NCI-H526 treated with DMSO at 0.1 percent for 48 hours (cell line): ENCODE measurements at places on chromosomes 3 and 15.

DNA sequence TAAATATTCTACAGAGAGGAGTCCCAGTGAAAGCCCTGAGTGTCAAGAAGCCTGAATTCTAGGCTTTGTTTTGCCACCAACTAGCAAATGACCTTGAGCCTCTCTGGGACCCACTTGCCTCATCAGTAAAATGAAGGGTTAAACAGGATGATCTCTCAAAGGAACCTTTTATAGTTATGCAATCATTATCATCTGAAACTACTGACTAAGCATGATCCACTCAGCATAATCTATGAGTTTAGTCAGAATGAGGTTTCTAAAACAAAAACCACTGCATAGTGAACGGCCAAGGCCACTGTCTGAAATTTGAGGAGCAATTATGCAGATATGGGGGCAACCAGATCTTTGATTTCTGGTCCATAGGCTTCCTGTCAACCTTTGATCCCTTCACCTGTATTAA, 319.0 kb downstream of the MECOM start:
- no peak for DNase-seq

- no peak for DNase-seq
Measured at GRCh38 chr15:33894193-33894592, 74.1 kb upstream of the CHRM5 start.

GRCh38 chr15:36469311-36469966, 110.0 kb upstream of the CDIN1 start:
- no peak for DNase-seq

DNA sequence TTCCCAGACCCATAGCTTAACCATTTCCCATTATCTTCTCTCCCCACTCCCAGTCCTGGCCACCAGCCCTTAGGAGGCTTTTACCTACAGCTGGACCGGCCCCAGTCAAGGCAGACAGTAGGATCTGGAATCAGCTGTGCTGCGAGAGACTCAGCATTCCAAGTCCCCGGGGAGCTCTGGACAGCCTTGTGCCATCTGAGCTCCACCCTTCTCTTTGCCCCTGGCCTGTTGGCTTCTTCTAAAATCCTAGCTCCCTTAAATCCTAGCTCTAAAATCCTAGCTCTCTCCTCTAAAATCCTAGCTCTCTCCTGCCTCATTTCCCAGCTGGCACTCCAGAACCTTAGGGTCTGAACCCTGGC, 21.3 kb downstream of the MEGF11 start:
- no peak for DNase-seq

GRCh38 chr3:162200836-162201235, 704.2 kb downstream of the OTOL1 start:
- no peak for DNase-seq

GRCh38 chr15:60924916-60925397, 304.1 kb downstream of the RORA start:
- no peak for DNase-seq

- DNase-seq = no peak
Measured at GRCh38 chr15:76994001-76994400, 925 bp upstream of the PSTPIP1 start.

DNA sequence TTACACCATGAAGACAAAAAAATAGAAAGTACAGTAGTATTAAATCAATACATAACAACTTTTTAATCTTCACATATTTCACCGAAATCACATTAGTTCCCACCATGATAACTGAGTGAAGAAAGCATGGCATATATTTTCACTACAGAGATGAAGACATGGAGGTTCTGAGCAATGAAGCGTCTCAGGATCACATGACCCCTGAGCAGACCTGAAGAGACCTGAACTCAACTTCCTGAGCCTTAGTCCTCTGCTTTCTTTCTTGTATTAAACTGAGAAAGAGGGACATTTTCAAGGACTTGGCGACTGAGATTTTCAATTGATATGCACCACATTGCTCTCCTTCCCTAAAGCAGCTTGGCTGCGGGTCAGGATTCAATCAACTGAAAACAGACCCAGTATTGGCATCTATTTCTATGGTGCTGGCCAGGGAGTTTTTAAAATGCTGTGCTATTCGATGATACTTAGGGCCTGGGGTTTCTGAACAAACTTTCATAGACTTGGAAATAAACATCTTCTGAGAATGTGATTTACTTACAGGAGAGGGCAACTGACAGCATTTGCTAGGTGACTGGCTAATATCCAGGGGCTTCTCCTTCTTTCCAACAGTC, 165.1 kb downstream of the LSAMP start:
- DNase-seq = no peak

GRCh38 chr3:178072391-178073305, 463.6 kb upstream of the KCNMB2 start:
- no peak for DNase-seq

GRCh38 chr3:111152496-111152895, 80.9 kb downstream of the NECTIN3 start:
- no peak for DNase-seq

DNA sequence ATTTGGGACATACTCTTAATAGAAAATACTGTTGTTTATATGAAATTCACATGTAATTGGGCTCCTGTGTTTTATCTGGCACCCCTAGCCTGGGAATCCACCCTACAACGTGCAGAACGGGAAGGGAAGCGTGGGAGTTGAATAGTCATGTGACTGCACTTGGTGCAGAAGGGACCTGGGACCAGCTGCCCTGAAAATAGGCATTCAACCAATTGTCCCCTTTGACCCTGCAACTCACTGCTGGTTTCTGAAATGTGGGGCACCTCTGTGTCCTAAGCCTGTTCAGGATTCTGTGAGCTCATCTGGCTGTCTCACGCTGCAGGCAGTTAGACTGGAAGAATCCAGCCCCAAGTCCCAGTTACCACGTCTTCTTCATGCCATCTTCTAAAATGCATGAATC, 79.7 kb downstream of the CACNA2D3 start:
- DNase-seq = no peak

- no peak for DNase-seq
Measured at GRCh38 chr15:43361313-43361903, 9.4 kb downstream of the ZSCAN29 start.

- no peak for DNase-seq
Measured at GRCh38 chr15:41276831-41277230, 45.8 kb downstream of the CHP1 start.

- DNase-seq = no peak
Measured at GRCh38 chr3:169153656-169154055, 509.9 kb downstream of the MECOM start.
